ENCODE measurements at places on chromosomes 16 and 17.

GRCh38 chr17:43028221-43028861, 3.3 kb downstream of the RND2 start:
- no peak for DNase-seq

GRCh38 chr16:1781758-1782407, 488 bp downstream of the SPSB3 start:
- no peak for DNase-seq

DNA sequence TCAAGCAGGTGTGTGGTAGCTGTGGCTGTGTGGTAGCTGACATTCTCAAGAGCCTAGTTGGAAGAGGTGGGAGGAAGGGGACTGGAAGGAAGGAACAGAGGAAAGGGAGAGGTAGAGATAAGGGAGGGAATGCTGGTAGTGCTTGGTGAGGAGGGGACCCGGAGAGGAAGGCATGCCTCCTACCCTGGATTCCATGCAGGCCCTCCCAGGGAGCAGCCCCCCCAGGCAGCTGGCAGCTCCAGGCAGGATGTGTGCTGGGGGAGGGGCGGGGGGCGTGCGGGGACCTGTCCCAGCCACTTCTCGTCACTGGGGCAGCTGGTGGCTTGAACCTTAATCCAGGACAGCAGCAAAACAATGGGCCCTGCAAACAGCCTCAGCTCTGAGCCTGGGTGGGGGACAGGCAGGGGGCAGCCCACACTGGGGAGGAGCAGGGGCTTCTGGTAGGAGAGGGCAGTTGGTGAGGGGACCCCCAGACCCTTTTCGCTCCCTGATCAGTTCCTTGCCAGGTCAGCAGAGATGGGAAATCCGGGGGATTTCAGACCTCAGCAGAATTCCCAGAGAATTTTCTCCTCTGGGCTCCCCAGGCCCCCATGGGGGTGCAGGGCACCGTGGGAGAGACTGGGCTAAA, 27.1 kb downstream of the ARHGAP23 start:
- DNase-seq = peak; percentile 38

DNA sequence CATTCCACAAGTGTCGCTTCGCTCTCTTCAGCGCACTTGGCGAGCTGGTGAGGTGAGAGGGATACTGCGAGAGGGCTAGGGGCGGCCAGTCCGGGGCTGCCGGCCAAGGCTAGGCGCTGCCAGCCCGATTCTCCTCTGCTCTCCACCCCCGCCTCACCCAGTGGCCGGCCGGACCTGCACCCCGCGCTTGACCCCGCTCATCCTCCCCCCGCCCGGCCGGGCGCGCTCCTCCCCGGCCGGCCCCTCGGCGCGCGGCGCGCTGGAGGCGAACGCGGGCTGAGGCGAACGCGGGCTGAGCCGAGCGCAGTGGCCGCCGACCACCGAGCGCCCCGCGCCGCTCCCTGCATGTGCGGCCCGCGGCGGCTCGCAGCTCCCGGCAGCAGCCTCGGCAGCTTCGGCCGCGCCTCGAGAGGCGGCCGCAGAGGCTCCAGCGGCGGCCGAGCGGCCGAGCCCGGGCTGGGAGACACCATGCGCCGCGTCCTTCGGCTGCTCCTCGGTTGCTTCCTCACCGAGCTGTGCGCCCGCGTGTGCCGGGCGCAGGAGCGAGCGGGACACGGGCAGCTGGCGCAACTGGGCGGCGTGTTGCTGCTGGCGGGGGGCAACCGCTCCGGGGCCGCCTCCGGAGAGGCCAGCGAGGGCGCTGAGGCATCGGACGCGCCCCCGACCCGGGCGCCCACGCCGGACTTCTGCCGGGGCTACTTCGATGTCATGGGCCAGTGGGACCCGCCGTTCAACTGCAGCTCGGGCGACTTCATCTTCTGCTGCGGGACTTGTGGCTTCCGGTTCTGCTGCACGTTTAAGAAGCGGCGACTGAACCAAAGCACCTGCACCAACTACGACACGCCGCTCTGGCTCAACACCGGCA, at the start of gene SHISA9:
SHISA9 (plus strand) TSS at position 2 of the 865 bp plus-strand sequence.
- DNase-seq = no peak

DNA sequence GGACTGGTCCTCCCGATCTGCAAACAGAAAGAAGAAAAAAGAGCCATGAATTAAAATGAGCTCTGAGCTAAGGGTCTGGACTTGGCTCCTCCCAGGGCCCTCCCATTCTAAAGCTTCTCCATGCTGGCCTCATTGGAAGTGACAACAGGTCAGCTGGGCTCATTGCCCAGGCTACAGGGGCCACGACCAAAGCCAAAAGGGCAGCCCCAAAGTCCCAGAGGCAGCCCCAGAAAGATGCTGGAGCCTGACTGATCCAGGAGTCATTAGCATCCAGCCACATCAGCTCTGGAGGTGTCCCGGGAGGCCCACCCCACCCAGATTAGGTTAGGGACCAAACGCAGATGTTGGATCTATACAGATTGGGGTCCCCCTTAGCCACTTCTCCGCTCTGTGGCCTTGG, 58.2 kb downstream of the MYH11 start:
- no peak for DNase-seq

DNA sequence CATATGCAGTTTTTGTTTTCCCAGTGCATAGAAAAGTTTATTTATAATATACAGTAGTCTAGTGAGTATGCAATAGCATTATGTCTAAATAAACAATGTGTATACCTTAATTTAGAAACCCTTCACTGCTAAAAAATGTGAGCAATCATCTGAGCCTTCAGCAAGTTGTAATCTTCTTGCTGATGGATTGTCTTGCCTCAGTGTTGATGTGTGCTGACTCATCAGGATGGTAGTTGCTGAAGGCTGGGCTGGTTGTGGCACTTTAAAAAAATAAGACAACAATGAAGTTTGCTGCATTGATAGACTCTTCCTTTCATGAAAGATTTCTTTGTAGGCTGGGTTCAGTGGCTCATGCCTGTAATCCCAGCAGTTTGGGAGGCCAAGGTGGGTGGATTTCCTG, 13.9 kb upstream of the CAPNS2 start:
- no peak for DNase-seq

- no peak for DNase-seq
Measured at GRCh38 chr16:78720416-78720815, 621.0 kb downstream of the WWOX start.
